ENCODE measurements at places on chromosomes 12 and 14. TPM values are rescaled to one million over a fixed set of nuclear protein-coding genes. Genes with fewer than 3 reads are reported as not detected.

VDR gene
- total RNA-seq, result 0.18 TPM

PPM1H gene
- 5.7 TPM for total RNA-seq

GRCh38 chr12:24780697-24781368 is 168.1 kb downstream of the BCAT1 start:
- no peak for DNase-seq

DNA sequence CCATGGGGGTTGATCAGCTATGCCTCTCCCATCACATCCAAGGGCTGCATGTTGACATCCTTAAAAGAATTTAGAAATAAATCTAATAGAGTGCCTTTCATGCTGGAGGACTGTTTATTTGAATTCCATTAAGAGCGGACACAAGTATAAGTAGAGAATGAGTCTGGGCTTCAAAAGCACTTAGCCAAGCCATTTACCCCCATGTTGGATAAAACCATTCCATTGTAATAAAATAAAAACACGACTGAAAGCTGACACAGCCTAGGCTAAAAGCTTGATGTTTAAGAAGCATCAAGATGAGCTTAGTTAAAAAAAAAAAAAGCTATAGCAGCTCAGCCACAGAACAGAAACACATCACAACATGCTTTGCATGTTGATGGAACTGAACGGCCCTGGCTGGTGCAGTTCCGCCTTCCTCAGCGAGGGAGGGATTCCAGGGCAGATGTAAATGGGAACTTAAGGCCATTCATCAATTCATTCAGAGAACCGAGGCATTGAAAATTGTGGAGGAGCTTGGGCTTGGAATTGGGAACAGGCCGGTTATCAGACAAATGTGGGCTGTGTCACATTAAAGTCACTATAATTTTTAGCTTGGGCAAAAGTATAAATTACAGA is 41.2 kb downstream of the TMEM132D start:
- DNase-seq, result no peak

DNA sequence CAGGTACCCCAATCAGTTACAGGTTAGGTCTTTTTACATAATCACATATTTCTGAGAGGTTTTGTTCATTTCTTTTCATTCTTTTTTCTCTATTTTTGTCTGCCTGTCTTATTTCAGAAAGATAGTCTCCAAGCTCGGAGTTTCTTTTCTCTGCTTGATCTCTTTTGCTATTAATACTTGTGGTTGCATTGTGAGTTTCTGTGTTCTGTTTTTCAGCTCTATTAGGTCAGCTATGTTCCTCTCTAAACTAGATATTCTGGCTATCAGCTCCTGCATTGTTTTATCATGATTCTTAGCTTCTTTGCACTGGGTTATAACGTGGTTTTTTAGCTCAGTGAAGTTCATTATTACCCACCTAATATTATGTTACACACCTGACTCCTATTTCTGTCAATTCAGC is 914.1 kb downstream of the TRHDE start:
- no peak for DNase-seq

DNA sequence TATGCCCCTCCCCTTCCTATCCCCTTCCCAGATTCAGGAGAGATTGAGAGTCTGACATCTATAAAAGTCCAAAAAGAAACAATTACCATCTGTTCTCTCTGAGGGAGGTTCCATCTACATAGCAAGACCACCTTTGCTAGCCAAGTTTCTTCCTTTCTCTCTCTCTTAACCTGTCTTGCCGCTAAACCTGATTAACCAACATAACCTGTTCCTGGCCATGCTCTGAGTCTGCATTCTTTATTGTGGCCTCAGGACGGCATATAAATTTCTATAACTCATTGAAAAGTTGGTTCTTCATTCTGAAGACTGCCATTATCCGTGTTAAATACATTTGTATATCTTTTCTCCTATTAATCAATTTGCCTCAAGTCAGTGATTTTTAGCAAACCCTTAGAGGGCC is 594.0 kb downstream of the KCNH5 start:
- DNase-seq, result no peak

USP44 gene
- total RNA-seq, result 0.24 TPM

TAS2R7 gene
- total RNA-seq, result not detected

DNA sequence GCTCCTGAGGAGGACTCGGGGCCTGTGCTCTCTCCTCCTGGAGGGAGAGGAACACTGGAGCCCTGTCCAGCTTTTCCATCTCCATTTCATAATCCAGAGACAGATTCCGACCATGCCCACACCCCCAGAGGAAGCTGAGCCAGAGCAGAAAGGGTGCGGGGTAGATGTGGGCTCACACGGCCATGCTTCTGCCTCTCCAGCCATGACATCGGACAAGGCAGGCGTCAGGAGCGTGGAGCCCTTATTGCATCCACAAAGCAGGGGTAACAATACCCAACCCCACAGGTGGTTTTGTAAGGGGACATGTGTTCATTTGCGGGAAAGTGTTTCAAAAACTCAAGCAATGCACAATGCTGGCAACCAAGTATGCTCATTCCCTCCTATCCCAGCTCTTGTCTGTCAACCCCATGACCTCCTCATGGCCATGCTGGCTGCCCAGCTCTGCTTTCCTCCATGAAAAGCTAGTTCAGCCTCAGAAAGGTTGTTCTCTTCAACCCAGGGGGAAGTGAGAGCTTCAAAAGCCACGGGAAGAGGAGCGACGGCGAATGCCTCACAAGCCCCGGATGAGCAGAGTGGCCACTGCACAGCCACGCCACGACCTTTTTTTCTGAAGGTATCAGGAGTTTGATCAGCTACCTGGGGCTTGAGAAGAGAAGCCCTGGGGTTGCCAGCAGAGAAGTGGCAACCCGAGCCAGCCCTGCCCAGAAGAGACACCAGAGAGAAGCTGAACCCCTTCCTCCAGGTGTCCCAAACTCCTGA is 161.7 kb downstream of the DPF3 start:
- no peak for DNase-seq

P2RX7 gene
- 3.6 TPM for total RNA-seq

SARNP gene
- 20.0 TPM for total RNA-seq

SERPINA12 gene
- not detected for total RNA-seq

DNA sequence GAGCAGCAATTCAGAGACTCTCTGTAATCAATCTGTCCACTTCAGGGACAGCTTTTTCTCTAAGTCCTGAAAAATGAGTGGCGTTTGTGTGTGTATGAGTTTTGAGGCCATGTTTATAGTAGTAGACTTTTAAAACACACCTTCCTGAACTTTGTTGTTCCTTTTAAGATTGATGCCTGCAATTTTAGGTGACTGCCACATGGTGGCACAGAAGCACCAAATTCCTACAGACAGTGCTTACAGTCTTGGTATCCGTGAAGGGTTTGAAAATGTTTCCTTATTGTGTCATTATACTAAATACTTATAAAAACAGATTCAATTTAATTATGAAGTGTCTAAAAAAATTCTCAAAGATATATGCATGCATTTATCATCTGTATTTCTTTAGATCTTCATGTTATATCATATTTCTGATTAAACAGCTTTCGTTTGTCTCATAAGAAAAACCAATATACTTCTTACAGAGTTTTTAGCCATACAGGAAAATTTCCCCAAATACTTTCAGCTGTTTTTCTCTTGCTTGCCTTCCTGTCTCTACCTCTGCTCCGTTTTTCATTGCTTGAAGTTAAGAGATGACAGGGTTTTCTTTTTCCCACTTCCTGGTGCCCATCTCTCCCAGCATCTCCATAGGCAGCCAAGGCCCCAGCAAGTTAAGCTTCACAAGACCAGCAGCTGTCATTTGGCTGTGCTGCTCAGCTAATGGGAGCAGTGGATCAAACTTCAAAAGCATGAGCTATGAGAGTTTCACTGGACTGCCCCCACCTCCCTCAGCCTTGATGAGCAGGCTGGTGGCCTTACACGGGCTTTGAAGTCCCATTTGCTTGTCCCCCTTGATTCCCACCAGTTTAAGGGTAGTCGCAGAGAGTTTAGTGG is 259.6 kb downstream of the AKAP6 start:
- no peak for DNase-seq

DNA sequence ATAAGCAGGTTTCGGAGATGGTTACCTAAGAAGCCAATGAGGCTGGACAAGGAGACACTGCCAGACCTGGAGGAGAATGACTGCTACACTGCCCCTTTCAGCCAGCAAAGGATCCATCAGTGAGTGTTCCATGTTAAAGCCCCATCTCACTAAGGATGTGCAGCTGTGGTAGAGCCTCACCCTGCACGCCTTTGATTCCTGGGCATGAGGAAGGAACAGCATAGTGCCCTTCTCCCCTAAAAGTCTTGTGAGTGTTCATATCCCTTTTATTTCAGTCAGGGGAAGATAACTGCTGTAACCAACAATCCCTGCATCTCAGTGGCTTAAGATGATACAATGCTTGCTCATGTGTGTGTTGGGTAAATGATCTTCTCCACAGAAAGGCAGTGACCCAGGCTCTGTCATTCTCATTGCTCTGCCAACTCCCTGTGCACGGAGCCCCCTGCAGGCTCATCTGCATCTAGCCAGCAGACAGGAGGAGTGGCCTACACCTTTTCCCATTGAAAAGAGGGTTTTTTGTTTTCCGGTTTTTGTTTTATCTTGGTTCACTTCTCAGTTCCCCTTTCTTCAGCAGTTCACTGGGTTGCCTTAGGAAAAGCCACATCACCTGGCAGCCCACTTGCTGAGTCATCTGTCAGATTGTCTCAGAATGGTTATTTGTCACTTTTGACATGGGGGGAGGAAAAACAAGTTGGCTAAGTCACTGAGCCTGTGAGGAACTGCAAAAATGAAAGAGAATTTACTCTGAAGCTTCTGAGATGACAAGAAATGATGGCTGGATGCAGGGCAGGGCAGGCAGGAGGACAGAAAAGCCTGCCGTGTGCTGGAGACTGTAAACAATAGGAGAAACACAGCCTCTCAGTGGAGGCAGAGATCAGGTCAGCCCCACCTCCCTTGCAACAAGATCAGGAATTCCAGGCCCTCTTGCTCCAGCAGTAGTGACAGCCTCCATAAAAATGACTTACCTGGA is 193.3 kb downstream of the ANO4 start:
- DNase-seq, result peak; percentile 19

GRCh38 chr12:51926718-51927117 is 19.4 kb downstream of the ACVRL1 start:
- peak; percentile 58 for DNase-seq

DNA sequence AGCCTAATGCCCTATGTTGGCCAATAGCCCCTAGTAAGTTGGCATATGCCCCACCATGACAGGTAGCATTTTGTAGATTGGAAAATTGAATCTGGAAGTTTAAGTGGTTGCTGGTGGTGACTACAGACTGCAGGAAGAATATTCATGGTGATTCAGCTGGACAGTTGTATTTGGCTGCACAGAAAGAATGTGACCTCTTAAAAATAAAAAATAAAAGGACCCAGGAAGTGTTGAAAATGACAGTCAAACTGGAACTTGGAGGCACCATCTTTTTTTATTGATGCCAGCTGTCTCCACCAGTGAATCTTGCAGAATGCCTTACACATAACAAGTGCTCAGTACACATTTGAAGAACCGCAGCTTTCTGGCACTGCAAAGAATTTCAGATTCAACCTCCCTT is 73.9 kb downstream of the PRMT8 start:
- no peak for DNase-seq

- DNase-seq, result no peak
Measured at GRCh38 chr14:48792376-48793024, 793.7 kb downstream of the RPS29 start.

GRCh38 chr12:9951026-9951675 is 19.0 kb upstream of the CLEC2A start:
- no peak for DNase-seq

SLC25A21 gene
- total RNA-seq, result 0.09 TPM

- DNase-seq, result no peak
Measured at GRCh38 chr14:32404784-32405573, 75.9 kb downstream of the AKAP6 start.

All from right lobe of liver (tissue), 6 donors.